Fibroblast of skin of left biceps (primary cell): ENCODE measurements at places on chromosomes 2 and 18.
A peak's percentile ranks its signal among the peaks of the same experiment; 100 is the strongest.

GRCh38 chr2:120546048-120546864 lies 189.4 kb upstream of the GLI2 start:
- peak; percentile 94 for DNase-seq

- no peak for DNase-seq
Measured at GRCh38 chr2:85819811-85820510, 66.2 kb downstream of the ATOH8 start.

- DNase-seq, result no peak
Measured at GRCh38 chr2:149991576-149991975, 404.0 kb upstream of the MMADHC start.

DNA sequence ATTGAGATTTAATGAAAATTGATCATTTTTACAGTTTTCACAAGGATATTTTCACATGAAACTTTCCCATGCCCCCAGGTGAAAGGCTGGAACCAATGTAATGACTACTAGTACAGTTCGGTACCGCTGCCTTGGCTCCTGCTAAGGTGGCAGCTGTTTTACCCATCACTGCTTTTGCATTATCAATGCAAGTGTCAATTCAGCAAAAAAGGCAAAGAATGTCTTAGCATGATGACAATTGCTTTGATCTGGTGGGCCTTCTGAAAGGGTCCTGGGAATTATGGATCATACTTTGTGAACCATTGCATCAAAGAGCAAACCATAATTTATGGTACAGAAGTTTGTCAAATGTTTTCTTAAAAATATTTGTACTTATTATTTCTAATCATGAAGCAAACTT lies 107.2 kb downstream of the KYNU start:
- no peak for DNase-seq

DNA sequence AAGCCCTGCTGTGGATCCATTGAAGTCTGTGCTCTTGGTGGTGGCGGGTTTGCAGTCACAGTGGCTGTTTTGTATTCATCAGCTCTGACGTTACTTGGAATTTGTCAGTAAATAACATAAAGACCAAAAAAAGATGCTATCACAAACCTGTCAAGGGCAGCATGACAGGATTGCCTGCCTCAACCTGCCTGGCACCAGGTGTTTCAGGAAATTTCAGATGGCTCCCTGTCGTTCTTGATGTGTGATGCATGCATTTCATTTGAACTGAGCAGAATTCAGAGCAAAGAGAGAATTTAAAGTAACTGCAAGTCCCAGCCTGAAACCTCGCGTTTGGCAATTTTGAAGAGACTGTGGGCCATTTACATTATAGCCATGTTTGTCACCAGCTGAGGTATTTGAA lies 50.3 kb upstream of the EPC2 start:
- no peak for DNase-seq

DNA sequence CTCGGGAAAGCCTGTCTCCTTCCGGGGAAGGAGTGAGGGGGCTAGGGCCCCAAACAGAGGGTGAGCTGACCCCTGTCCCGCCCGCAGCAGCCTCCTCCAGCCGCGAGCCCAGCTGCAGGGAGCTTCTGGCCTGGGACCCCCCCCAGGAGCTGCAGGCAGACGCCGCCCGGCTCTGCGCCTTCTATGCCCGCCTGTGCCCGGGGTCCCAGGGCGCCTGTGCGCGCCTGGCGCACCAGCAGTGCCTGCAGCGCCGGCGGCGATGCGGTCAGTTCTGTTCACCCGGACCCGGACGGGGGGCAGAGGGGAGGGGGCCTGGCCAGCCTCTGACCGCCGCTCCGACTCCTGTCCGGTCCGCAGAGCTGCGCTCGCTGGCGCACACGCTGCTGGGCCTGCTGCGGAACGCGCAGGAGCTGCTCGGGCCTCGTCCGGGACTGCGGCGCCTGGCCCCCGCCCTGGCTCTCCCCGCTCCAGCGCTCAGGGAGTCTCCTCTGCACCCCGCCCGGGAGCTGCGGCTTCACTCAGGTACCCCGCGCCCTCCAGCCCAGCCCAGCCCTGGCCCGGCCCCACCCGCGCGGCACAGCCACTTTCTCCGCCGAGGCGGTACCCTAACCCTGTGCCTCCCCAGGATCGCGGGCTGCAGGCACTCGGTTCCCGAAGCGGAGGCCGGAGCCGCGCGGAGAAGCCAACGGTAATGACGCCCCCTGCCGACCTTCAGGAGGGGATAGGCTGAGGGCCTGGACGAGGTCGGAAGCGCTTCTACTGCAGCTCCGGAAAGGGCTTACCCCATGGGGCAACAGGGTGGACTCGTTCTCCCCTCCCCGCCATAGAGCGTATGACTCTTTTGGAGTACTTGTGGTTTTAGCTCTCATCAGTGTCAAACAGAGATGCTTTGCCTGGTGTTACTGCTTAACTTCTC lies 2.0 kb upstream of the CHRND start:
- DNase-seq, result no peak

DNA sequence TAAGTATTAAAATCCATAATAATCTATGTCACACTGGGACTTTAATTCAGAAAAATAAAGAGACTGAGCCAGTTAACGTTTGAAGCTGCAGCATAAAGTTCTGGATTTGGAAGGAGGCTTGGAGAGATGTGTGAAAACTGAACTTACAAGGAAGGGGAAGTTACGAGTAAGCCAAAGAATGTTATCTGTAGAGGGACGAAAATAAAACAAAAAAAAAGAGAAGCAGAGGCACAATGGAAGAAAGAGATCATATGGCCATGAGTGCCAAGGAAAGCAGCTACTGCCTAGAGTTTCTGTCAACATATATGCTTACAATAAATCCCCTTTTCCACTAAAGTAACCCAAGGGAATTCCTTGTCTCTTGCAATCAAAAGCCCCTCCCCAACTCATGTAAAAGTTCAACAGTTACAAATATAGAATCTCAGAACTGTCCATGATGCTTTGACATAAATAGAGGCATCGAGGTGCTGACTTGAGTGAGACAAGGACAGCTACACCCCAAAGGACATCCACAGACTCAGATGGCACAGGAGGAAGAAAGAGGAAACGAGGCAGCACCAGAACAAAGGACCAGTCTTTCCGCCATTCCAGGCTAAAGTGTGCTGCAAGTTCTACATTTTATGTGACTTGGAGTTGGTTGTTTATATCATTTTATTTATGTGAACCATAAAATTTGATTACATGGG lies 16.1 kb upstream of the ARL5A start:
- DNase-seq, result no peak
